ENCODE measurements at places on chromosomes 1 and 21.

GRCh38 chr1:3132660-3133059, 63.7 kb downstream of the PRDM16 start:
- DNase-seq, result no peak

DNA sequence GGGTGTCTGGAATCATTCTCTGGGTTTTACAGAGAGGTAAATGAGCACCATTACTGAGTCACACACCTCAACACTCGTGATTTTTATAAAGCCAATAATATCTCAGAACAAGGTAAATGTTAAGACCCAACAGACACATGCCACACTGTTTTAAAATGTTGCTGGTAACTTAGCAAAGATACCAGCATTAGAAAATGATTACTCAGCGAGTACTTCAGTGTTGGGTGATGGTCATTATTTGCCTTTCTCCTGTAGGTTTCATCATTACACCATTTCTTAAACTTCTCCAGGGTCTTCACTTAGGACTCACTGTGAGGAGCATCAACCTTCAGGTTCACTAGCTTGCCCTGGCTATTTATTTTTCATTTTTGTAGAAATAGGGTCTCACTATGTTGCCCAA, 6.9 kb upstream of the C4BPB start:
- no peak for DNase-seq

- no peak for DNase-seq
Observed at GRCh38 chr1:239841631-239842030, 250.1 kb upstream of the FMN2 start.

DNA sequence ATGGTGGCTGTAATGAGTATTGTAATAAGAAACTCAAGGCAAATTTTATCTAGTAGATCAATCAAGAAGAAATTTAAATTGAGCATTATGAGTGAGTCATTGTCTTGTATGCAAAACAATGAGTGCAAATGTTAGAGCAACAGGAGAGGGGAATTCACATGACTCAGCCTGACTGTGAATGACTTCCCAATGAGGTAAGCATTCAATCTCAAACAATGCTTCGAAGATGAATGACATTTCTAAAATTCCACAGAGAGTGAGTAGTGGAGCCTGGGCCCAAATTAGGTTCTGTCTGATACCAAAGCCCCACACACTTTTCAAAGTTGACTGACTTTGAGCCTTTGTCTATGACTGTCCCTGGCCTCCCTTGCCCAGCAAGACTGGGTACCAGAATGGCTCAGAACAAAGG, 738.0 kb downstream of the PTPRU start:
- DNase-seq, result no peak

- no peak for DNase-seq
Observed at GRCh38 chr1:166999500-167000055, 10.5 kb downstream of the MAEL start.

GRCh38 chr1:8092657-8093056, 66.5 kb upstream of the ERRFI1 start:
- DNase-seq, result no peak

- DNase-seq, result no peak
Observed at GRCh38 chr1:41641475-41641814, 157.0 kb upstream of the EDN2 start.

DNA sequence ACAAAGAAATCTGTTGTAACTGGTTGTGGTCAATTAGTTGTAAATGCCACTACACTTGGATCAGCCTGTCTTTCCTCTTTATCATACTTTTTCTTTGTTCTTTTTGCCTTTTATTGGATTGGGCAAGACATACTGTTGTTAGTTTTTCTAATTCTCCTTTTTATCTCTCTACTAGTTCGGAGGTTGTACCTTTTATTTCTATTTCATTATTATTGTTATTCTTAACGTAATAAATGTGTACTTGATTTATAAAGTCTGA, 59.2 kb downstream of the IVNS1ABP start:
- DNase-seq, result no peak

- no peak for DNase-seq
Observed at GRCh38 chr1:211192227-211192626, 58.3 kb upstream of the KCNH1 start.
